ENCODE measurements at places on chromosomes 12 and 14.

DNA sequence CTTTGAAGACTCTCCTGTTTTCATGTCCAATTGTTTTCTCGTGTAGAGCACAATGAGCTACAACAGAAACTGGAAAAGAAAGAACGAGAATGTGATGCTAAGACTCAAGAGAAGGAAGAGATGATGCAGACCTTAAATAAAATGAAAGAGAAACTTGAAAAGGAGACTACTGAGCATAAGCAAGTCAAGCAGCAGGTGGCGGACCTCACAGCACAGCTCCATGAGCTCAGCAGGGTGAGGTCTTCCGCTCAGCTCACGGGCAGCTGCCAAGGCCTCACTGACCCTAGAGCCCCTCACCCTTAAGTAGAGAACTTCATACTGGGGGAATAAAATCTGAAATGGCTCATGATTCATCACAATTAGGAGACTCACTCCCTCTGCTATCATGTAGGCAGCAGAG, 134.7 kb downstream of the GPR135 start:
- DNase-seq: no peak

- DNase-seq: no peak
These were observed 28.5 kb downstream of the SLC8B1 start for GRCh38 chr12:113306382-113306781.

DNA sequence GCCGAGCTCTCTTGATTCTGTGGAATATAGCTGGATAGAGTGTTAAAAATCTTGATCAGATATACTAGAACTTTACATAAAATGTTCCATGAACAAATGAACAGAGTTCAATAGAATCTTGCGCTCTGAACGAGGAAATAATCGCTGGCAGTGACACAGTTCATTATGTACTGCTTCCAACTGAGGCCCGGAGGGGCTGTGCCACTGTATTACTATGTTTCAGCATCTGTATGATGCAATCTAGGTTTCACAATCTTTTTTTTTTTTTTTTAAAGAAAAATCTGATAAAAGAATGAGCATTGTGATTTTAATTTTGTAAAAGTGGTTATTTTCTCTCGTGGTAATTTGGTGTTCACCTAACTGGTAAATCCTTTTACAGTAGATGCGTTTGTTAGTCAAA, 77.2 kb downstream of the FERMT2 start:
- DNase-seq: no peak

DNA sequence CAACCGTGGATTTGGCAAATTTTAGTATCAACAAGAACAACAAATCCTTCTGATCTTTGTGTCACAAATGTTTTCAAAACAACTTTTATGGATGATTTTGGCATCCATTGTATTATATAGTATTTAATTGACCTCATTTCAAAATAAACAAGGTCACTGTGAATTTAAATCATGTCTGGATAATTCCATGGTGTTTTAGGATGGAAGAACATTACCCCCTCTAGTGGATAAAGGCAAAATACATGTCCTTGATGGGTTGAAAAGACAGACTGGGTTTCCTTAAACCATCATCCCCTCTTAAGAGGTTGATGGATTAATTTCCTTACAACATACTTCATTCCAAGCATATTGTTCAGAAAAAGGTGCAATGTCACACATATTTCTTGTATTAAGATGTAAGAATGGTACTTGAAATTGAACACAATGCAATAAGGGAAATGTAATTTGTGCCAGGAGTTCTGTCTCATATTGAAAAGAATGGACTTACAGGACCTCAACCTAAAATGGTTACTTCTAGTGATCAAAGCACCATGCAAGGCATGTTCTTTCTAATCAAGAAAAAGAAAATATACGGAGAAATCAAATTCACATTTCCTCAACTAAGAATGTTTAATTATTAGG, 352.0 kb downstream of the BCAT1 start:
- no peak for DNase-seq

DNA sequence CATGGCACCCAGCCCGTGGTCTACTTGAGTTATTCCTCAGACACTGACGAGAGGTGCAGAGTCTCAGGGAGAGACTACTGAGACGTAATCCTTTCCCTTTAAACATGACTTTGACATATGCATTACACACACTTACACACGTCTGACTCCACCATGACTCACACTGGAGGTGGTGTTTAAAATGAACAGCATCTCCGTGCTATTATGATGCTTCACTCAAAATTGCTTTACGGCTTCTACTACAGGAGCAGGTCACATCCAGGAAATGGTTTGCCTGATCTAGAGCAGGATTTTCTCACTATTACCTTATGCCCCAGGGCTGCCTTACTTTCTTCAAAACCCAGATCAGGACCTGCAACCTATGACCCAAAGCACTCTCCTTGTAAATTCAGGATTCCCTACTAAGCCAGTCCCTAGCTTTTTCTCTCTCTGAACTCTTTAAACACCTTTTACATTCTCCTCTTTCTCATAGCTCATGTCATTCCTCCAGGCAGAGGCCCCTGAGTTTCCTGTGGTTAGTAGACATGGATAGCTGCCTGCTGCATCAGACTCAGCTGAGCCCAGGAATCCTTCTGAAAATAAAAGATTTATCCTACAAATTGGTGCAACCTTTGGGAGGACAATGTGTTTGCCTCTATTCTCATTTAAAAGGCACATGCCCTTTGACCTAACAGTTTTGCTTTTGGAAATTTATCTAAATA, 31.2 kb downstream of the TMCC3 start:
- no peak for DNase-seq

GRCh38 chr12:50990791-50991190, 35.4 kb downstream of the SLC11A2 start:
- DNase-seq: no peak

- no peak for DNase-seq
These were observed 68.3 kb downstream of the DERA start for GRCh38 chr12:15979096-15980092.

GRCh38 chr12:116325336-116325664, 47.8 kb upstream of the MED13L start:
- no peak for DNase-seq

DNA sequence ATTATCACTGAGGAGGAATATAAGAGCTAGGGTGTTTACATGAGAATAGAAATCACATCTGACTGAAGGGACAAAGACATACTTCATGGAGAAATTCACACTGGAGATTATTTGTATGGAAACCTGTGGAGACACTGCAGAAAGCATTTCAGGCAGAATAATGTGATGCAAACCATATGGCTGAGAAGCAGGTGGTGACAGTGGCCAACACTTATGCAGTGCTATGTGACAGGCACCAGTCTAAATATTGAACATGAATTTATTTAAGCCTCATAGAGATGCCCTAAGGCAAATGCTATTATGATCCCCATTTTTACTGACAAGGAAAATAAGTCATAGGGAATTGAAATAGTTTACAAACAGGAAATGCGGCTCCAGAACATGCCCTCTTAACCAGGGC, 16.2 kb downstream of the ALG10B start:
- no peak for DNase-seq

DNA sequence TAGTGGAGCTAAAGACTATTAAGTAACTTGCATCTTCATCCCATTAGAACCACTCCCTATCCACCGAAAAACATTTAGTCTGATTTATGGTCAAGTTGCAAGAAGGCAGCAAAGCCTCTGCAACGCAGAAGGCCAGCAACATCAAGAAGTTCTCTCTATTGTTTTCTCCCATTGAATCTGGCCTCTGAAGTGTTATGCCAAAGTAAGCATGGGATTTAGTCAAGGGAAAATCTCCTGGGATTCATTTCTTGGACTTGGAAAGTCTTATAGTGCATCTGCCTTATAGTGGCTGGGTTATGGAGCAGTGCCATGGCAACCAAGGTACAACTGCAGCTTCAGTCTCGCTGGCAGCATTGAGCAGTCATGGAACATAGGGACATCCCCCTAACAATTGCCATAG, 87.7 kb upstream of the KRR1 start:
- DNase-seq: no peak

- DNase-seq: no peak
These were observed 126.5 kb downstream of the TSPAN9 start for GRCh38 chr12:3203713-3204112.

GRCh38 chr12:12898136-12898717, 6.9 kb downstream of the GPRC5A start:
- no peak for DNase-seq

DNA sequence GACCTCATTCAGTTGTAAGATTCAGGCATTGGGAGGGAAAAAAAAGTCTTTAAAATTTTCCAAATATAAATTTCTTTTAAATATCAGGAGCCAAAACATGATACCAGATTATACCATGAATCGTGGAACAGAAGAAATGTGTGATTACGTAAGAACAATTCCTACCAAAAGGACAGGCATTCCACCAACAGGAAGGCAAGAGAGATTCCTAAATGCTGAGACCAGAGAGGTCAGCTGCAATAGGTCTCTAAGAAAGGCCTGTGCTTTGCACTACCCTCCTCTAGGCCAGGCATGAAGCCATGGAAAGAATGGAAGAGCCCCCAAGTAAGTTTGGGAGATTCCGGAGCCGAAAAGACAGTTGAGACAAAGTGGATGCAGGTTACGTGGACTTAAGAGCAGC, 83.7 kb downstream of the PTGER2 start:
- DNase-seq: no peak

DNA sequence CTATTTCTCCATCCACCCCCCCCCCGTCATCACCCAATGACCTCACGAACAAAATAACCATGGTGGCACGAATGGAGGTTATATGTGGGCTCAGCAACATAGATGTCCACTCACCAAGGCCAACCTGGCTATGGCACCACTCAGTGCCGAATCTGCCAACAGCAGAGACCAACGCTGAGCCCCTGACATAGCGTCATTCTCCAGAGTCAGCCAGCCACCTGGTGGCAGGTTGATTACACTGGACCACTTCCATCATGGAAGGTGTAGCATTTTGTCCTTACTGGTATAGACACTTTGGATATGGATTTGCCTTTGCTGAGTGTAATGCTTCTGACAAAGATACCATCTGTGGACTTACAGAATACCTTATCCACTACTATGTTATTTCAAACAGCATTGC, 24.2 kb upstream of the DYRK2 start:
- DNase-seq: no peak

DNA sequence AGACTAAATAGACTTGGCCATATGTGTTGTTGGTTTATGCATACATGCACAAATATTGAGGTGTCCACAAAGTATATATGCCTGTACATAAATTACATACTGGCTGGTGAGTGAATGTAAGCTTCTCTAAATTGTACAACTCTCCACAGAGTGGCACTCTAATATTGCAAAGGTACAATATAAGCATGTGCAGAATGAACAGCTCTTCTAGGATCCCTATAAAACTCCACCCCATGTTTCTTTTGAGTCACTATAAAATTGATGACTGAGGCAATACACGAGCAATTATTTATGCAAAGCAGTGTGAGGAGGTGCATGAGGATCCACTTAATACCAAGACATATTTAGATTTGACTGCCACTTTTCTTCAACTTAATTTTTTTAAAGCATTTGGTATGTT, 172.2 kb downstream of the NAV3 start:
- DNase-seq: no peak

GRCh38 chr14:89418452-89418851, 1.4 kb upstream of the FOXN3 start:
- DNase-seq: no peak

Data from hypothalamus (tissue), 51 donors.